Calu3 (cell line): ENCODE measurements at places on chromosomes 6 and 20. TPM values are rescaled to one million over a fixed set of nuclear protein-coding genes. Genes with fewer than 3 reads are reported as not detected.

Gene SCGN
- 3.5 and 3.7 TPM in 2 replicates for total RNA-seq

Gene PRRT1
- total RNA-seq: 1.7 and 2.9 TPM in 2 replicates

Gene VSX1
- total RNA-seq: not detected in 2 replicates

Gene BNIP5
- 0.88 and 0.94 TPM in 2 replicates for total RNA-seq

Gene LTA
- not detected in 2 replicates for total RNA-seq

Gene CABLES2
- total RNA-seq: 12.2 and 13.6 TPM in 2 replicates

Gene TSPO2
- not detected in 2 replicates for total RNA-seq

Gene CCHCR1
- 95.2 and 105 TPM in 2 replicates for total RNA-seq

Gene DEFB132
- not detected in 2 replicates for total RNA-seq

Gene MUC21
- total RNA-seq: not detected in 2 replicates

Gene EDN1
- total RNA-seq: 24.7 and 40.6 TPM in 2 replicates

Gene ACSS1
- 3.6 TPM in 2 replicates for total RNA-seq

Gene ZBTB12
- total RNA-seq: 22.6 and 28.1 TPM in 2 replicates

Gene BACH2
- 5.6 and 7.2 TPM in 2 replicates for total RNA-seq

- no peak for DNase-seq
Measured at GRCh38 chr6:43013097-43013842, 476 bp downstream of the MEA1 start.

GRCh38 chr6:116616737-116617053 is 416 bp downstream of the RSPH4A start:
- peak; percentile 34 for DNase-seq

GRCh38 chr6:35972471-35973367 is 51.7 kb downstream of the SLC26A8 start:
- DNase-seq: peak; percentile 12

GRCh38 chr6:72783666-72784065 is 161.8 kb downstream of the KCNQ5 start:
- DNase-seq: no peak

- DNase-seq: no peak
Measured at GRCh38 chr6:140036196-140036595, 661.7 kb upstream of the CITED2 start.

GRCh38 chr6:70857387-70858077 is 99.3 kb downstream of the B3GAT2 start:
- DNase-seq: no peak

DNA sequence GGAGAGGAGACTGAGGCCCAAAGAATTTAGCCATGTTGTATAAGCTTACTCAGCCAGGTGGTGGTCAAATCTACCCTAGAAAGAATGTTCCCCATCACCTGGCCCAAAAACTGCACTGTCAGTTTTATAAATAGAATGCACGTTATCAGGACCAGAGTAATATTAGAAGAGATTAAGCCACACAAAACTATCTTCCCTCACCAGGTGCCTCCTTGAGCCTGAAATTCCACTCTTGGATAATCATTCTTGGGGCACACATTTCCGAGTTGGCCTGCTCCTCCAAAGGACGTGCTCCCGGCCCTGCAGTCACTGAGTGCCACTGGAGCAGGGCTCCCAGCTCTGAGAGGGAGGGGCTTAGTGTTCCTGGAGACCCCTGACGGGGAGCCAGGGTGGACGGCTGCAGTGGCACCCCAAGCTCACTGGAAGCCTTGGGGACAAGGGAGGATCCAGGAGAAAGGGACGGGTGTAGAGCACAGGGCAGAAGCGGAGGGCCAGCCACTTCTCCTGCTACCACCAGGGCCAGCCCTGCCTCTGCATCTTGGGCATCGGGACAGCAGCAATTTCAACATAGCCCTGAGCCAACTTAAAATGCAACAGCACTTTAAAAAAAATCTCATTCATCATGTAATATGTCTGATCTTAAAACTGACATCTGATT is 160.8 kb upstream of the QKI start:
- DNase-seq: no peak

DNA sequence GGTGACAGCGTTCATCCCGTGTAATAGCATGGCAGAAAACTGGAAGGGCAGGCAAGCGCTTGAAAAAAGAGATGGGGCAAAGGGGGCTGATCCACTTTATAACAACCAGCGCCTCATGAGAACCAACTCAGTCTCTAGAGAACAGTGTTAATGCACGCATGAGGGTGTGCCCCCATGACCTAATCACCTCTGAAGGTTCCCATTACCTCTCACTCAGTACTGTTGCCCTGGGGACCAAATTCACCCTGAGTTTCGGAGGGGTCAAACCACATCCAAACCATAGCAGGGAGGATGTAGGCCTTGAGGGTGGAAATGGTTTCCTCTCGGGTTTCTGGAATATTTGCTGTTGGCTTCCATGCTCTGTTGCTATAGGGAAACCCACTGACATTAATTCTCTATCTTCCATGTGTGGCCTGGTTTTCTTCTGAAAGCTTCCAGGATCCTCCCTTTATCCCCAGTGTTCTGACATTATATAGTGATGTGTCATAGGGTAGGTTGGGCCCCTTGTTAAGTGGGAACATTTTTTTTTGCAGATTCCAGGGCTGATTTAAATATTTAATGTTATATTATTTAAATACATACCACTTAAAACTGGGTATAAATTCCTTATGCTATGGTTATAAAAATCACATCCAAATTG is 65.2 kb downstream of the PPP1R14C start:
- no peak for DNase-seq

- DNase-seq: no peak
Measured at GRCh38 chr6:137269803-137270202, 50.6 kb upstream of the IFNGR1 start.

DNA sequence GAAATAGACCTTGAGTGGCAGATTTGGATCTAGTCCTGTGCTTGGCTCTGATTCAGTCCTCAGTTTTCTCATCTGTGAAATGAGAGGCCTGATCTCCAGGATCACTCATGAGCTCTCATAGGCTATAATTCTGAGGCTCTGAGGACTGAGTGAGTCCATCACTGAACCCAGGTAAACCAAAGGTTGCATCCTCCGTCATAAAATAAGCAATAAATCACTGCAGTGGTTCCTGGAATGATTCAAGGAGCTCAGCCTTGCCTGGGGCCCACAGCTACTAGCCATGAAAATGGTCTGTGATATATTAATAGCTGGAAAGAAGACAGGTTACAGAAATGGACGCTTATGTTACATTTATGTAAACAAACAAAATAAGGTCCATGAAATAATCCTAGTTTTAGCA is 124.8 kb downstream of the MAP3K7 start:
- DNase-seq: no peak

GRCh38 chr6:147782302-147782701 is 273.8 kb downstream of the SAMD5 start:
- DNase-seq: no peak

- DNase-seq: no peak
Measured at GRCh38 chr6:86686496-86686895, 250.8 kb upstream of the HTR1E start.

DNA sequence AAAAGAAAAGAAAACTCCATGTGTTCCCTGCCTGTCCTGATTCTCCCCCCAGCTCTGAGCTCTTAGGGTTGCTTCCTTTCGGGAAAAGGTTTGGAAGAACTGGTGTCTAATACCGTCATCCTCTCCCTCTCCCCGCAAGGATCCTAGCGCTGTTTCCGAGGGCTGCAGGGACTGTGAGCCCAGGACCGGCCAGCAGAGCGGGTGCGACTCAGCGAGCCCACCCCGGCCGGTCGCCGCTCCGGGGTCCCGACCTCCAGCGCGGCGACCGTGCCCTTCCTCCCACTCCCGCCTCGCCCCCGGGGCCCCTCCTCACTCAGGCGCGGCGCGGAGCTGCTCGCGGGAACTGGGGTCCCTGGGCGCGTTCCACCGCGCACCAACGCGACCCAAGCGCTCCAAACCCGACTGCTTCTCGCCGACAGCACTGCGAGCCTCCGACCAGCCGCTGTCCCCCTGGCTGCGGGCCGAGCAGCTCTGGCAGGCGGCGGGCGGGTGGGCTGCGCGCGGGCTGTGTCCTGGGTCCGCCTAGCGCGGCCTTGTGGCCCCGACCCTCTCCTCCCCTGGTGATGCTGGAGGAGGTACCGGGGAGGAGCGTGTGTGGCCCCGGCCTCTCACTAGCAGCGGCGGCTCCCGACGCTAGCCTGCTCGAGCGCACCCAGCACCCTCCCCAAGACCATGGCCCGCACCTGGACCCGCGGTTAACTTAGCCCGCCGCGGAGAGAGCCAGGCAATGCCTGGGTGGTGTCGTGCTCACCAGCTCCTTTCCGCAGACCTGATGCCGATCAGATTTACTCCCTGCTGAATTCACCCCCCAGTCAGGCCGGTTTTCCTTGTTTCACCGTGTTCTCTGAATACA is at the start of gene PLA2G7:
PLA2G7 (minus strand) TSS at position 509 of the 853 bp plus-strand sequence. CDS start 12,484 bp downstream, outside the sequence.
- DNase-seq: peak; percentile 57

DNA sequence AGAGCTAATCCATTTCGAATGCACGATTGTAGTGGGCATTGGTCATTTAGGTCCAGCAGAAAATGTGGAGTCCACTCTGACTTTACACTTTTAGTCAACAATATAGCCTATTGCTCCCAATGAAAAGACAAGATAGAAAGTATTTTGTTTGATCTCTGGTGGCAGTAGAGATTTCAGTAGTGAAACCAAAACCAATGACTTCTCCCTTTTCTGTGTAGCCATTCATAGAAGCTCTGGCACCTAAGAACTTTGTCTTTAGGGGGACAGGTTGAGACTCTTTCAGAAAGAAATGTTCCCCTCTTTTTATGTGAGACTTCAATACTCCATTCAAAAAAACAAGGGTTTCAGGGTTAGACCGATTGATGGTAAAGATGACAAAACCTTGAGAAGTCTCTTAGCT is 510.8 kb upstream of the POU3F2 start:
- no peak for DNase-seq

- DNase-seq: no peak
Measured at GRCh38 chr6:105981002-105981887, 104.9 kb upstream of the PRDM1 start.

DNA sequence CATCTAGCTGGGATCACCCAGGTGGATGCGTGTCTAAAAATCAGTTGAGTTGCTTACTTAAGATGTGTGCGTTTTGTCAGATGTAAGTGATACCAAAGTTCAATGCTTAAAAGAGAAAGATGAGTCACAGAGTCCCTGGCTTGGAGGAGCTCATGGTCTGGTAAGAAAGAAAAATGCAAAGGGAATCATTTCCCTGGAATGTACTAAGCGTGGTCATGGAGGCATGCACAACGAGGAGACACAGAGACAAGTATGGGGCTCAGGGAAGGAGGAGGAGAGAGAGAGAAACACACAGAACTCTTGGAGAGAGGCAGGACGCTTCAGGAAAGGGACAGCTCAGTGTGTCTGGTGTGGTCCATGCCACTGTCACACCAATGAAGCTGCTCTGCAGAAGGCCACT is 186.9 kb upstream of the GMDS start:
- no peak for DNase-seq

GRCh38 chr6:69784595-69785377 is 12.0 kb downstream of the LMBRD1 start:
- no peak for DNase-seq

GRCh38 chr20:62302341-62303061 is at the start of gene ADRM1:
TSS of gene ADRM1 (plus strand) at chr20:62302997. CDS start at chr20:62303569, 572 bp downstream.
- peak; percentile 100 for DNase-seq

- DNase-seq: peak; percentile 34
Measured at GRCh38 chr6:7235712-7236305, 77.2 kb downstream of the SSR1 start.

GRCh38 chr6:29005183-29005885 is at the start of gene ZNF311:
TSS of gene ZNF311 (minus strand) at chr6:29005315. CDS start at chr6:29003954, 1,361 bp downstream.
- DNase-seq: peak; percentile 44

GRCh38 chr20:25160467-25160866 is 35.0 kb upstream of the ENTPD6 start:
- no peak for DNase-seq

- no peak for DNase-seq
Measured at GRCh38 chr20:55744896-55745295, 260.4 kb downstream of the CBLN4 start.

- DNase-seq: no peak
Measured at GRCh38 chr6:161353208-161353613, 79.3 kb upstream of the AGPAT4 start.

GRCh38 chr20:16100767-16101166 is 472.5 kb downstream of the KIF16B start:
- no peak for DNase-seq

DNA sequence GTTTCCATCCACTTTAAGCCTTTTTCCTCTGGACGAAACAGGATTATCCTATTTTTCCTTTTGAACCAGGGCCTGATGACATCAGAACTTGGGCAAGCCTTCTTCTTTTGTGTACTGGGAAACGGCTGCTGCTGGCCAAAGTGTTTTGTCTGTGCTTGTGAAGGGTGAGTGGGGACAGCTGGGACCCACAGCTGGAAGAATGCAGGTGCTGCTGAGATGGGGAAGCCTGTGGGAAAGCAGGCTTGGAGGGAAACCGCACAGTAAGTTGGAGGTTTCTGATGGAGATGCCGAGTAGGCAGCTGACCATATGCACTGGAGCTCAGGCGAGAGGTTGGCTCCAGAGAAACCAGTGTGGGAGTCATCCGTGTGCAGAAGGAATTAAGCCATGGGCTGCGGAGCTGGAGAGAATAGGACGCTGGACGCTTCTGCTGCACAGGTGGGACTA is 8.5 kb upstream of the PSMG4 start:
- no peak for DNase-seq

- no peak for DNase-seq
Measured at GRCh38 chr6:89611666-89612065, 26.9 kb downstream of the LYRM2 start.
